ENCODE measurements at places on chromosomes 2 and 18.

GRCh38 chr18:49172246-49172645 lies 221.5 kb upstream of the SMAD7 start:
- DNase-seq = no peak

DNA sequence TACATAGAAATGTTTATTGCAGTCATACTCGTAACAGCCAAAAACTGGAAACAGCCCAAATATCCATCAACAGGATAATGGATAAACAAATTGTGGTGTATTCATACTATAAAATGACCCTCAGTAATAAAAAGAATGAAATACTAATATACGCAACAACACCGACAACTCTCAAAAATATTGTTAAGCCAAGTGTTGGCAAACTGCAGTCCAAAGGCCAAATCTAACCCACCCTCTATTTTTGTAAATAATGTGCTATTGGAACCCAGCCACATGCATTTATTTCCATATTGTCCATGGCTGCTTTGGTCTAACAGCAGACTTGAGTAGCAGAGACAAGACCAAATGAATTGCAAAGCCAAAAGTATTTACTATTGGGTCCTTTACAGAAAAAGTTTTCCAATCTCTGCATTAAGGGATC lies 151.0 kb downstream of the MREG start:
- DNase-seq = no peak

DNA sequence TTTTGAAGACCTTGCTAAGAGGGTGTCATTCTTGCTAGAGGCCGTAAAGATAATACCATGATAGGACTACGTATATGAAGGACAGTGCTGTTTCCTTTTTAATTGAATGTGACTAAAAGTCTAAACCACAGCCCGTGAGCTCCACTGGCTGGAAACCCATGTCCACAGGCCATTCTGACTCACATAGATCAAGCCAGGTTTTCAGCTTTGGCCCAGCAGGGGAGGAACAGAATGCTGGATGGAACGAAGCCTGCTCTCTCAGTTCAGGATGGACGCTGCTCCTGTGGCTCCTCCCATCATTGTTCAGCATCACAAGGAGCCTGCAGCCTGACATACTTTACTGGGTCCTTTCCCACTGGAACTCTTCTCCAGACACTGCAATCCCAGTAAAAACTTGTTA lies 47.6 kb downstream of the ALPK2 start:
- DNase-seq = no peak

GRCh38 chr2:190156530-190157212 lies 94.1 kb upstream of the MSTN start:
- DNase-seq = no peak

DNA sequence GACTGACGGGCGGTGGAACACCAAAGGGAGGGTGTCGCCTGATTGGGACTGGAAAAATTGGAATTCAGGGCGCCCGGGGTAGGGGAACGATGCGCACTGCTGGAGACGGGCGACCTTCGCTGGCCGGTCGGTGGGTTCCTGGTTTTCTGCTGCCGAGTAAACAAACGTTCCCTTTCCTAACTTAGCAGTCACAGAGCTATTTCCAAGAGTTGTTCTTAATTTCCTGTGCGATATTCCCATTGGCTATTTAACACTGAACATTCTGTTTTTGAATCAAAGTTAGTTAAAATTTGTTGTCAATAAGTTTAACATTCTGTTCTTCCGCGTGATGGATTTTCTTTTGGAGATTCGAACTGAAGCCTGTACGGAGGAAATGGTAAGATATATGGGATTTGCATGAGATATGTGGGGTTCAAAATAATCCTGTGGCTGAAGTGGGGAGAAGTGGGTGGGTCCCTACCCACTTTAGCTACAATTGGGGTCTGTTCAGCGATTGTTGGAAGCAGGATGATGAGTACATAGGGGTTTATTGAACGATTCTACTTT lies 862 bp downstream of the C18orf54 start:
- no peak for DNase-seq

DNA sequence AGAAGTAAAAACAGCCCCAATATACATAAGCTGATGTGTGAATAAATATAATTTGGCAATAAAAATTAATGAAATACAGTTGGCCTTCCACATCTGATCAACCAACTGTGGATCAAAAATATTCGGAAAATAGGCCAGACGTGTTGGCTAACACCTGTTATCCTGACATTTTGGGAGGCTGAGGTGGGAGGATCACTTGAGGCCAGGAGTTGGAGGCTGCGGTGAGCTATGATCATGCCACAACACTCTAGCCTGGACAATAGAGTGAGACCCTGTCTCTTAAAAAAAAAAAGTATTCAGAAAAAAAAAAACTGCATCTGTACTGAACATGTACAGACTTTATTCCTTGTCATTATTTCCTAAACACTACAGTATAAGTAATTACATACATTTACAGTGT lies 11.5 kb upstream of the PUS10 start:
- no peak for DNase-seq

DNA sequence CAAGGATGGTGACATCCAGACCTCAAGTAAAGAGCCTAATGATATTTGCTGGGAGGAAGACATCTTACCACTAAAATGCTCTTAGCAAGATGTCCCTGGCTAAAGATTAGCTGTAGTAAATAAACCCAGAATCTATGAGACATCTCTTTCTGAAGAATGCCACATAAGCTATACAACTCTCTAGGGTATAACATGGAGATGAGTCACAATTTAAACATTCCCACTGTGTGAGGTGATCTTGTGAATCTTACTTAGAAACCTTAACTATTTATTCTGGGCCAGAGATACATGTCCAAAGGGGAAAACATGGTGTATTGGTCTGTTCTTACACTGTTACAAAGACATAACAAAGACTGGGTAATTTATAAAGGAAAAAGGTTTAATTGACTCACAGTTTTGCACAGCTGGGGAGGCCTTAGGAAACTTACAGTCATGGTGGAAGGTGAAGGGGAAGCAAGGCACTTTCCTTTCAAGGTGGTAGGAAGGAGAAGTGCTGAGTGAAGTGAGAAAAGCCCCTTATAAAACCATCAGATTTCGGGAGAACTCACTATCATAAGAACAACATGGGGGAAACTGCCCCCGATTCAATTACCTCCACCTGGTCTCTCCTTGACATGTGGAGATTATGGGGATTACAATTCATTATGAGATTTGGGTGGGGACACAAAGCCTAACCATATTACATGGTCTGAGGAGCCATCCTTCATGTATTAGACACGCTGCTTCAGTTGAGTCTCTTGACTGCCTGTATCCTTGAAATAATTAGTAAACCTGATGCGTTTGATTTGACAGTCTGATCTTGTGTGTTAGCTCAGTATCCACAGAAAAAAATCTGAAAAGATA lies 17.1 kb downstream of the KRCC1 start:
- no peak for DNase-seq

DNA sequence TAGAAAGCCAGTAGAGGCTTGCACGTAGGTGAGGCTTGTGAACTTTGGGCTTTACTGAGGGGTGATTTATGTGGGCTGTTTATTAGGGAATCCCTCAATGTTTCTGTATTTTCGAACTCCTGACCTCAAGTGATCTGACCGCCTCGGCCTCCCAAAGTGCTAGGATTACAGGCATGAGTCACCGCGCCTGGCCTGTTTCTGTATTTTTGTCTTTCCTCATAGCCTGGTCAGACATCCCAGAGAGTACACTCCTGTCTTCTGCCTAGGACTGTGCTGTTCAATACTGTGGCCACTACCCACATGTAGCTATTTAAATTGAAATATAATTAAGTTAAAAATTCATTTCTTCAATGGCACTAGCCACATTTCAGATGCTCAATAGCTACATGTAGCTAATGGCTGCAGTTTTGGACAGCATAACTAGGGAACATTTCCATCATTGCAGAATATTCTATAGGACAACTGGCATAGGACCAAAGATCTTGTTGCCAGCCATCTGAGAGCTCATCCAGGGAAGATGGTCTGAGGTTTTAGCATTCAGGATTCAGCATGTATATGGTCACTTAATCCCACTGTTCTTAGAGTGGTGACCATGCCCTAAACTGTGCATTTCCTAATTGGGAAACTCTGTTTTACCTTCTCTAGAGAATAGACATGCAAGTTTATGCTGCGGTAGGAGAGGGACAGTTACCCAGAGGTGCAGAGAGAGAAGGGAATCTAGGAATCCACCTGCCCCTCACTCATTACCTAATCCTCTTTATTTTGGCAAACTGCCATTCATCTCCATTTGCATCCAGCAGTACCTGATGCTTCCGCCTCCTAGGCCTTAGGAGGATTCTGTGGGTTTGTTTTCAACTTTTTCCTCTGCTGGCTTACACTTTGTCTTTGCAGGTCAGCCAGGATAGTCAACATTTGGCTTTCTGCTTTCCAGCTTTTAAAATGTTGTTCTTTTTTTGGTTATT lies 64.4 kb downstream of the LCLAT1 start:
- DNase-seq = no peak

DNA sequence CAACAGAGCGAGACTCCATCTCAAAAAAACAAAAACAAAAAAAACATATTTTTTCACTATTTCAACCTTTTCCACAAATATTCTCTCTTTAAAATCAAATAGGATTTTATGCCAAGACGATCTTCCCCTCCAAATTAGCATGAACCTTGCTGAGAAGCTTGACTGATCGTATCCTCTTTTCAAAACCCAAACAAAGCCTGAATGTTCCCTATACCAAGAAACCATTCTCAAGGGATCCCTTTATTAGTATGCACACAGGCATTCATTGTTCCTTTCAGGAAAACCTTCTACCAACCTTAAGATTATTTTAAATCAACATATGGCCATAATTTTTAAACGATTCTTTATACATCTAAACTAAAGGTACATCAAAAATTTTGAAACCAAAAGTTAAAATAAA lies 6.3 kb downstream of the SPIRE1 start:
- no peak for DNase-seq

GRCh38 chr2:101111917-101112771 lies 39.0 kb downstream of the TBC1D8 start:
- DNase-seq = no peak

DNA sequence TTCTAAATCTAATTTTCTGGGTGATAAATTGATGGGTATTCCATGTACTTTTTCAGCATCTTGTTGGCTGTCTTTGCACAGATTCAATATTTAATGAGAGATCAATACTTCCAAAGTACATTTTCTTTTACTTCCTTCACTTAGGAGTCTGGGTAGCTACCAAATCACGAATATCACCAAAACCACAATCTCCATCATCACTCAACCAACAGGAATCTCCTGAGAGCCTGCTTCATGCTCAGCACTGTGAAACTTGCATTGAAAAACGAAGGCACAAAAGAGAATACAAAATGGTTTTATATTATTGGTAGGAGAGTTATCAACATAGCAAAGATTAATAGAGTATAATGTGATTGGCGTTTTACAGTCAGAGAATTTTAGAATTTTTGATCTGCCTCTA lies 261.5 kb upstream of the DSEL start:
- DNase-seq = no peak

- DNase-seq = no peak
Measured at GRCh38 chr18:44054514-44054913, 626.2 kb upstream of the SETBP1 start.

DNA sequence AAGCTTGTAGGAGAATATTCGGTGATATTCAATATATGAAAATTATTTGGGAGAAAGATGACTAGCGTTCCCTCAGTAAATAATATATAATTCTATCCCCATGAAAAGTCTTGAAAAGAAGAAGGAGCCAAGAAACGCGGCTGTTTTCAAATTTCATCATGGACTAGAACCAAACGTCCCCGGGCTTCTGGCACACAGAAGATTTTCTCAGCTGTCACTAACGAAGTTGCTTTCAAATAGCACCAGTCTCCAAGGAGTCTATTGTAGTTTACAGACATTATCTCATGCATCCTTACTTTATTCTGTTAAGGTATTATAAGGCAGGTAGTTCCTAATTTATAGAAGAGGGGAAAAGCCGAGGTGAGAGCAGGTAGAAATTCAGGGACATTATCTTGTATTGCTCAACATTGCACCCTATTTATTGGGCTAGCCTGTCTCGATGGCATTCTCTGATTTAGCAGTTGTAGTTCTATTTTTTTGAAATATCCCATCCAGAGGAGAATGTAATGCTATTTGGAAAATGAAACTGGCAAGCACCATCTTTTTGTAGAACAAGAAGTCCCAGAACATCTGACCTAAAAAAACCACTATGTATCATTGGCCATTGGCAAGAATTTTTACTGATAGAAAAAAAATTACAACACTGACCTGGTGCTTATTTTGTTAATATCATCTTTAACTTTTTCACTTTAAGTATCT lies 198.1 kb upstream of the RASGRP3 start:
- DNase-seq = no peak

DNA sequence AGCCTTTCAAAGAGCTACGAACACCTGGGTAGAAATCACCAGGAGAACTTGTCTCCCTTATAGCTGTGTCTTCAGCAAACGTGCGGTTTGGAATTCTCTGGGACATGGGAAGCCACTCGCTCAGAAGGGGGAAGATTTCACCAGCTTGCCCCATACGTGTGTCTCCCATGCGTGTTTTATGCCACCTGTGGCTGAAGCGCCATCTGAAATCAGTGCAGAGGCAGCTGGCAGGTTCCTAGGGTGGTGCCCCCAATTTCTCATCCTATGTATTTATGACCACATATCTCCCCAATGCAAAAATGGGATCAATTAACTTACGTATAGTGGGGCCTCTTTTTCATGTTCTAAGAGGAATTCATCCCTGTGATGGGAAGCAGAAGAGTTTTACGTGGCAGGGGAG lies 81.6 kb downstream of the TPO start:
- no peak for DNase-seq
